ENCODE measurements at places on chromosomes 12 and 14.

GRCh38 chr14:98578204-98578603, 693.8 kb downstream of the BCL11B start:
- DNase-seq, result no peak

- no peak for DNase-seq
Observed at GRCh38 chr14:88821378-88821777, 3.1 kb upstream of the TTC8 start.

DNA sequence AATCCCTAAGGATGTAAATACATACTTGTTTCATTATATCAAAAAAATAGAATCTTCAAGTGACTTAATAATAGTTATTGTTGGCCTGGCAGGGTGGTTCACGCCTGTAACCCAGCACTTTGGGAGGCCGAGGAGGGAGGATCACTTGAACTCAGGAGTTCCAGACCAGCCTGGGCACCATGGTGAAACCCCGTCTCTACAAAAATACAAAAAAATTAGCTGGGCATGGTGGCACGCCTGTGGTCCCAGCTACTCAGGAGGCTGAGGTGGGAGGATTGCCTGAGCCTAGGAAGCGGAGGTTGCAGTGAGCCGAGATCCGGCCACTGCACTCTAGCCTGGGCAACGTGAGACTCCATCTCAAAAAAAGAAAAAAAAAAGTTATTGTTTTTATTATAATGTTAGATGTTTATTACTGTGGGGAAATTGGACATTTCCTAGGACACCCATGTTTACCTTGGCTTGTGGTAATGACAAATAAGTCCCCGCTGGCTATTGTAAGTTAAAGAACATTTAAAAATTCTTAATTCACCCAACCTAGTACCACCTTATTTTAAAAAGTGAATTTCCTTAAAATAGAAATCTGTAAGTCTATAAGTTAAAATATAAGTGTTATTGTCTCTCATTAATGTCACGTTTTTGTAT, 1.8 kb downstream of the USP15 start:
- no peak for DNase-seq

GRCh38 chr12:50620109-50620977, 115.6 kb downstream of the DIP2B start:
- DNase-seq, result no peak

DNA sequence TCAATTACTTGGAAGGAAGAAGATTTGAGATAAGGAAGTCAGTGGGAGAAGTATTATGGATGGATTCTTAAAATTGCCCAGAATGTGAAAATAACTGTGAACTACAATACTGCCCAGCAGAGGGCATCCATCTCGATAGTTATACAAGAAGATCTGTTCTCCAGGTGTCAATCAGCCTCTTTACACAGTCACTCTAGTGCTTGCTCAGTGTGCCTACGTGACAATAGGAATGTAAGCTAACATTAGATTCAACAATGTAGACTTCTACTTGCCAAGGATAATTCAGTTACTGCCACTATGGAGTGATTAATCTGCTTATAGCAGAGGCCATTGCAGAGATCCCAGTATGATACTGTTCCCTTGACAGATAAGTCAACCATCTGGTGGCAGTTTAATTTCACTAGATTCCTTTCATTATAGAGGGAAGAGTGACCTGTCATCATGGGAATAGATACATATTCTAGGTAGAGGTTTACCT, 10.6 kb upstream of the MAP4K5 start:
- peak; percentile 5 for DNase-seq

DNA sequence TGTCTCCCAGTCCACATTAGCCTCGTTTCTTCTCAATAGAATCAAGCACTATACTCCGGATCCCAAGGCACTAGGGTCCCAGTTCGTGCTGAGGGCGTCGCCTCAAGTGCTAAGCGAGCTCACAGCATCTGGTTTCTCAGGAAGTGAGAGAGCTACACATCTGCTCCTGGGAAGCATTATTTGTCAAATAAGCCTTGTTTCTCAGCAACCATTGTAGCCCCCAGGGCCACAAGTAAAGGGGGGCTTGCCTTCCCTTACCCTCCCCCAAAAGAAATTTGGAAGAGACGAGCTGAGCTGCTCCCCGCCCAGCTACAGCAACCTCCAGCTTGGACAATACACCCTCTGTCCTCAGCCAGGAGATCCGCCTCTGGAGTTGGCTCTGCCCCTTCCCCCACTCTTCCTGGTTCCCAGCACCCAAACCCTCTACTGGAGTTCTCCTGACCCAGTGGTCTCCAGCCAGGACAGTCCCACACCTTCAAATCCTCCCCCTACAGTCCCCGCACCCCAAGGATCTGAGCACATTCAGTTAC, 5.7 kb upstream of the TNS2 start:
- DNase-seq, result no peak

GRCh38 chr12:45991284-45992249, 1.2 kb upstream of the SCAF11 start:
- DNase-seq, result peak; percentile 50

DNA sequence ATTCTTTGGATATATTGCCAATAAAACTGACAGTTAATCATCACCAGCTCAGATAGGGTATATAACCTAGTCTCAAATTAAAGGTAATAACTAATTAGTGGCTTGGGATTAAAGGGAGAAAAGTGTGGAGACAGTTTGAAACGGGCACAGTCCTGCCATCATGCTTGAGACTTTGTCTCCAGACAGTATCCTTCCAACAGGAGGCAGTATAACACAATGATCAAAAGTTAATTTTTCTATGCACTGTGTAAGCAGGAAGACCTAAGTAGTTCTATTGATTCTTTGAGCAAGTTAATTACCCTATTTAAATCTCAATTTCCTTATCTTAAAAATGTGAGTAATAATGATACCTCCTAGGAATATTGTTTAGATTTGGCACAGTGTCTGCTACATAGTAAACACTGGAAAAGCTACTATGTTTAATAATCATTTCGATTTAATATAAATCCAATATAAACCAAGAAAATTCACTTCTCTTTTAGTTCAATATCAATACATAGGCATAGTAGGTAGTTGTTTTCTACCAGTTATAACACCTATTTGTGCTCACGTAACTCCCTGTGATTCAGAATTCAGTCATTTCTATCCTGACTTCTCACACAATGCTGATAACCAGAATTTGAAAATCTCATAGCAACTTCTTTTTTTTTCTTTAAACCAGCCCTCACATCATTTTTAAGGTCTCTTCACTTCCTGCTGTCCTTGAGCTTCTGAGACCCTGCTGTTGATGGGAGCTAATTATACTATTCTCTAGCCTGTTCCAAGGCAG, 53.7 kb downstream of the GALNT4 start:
- DNase-seq, result no peak

DNA sequence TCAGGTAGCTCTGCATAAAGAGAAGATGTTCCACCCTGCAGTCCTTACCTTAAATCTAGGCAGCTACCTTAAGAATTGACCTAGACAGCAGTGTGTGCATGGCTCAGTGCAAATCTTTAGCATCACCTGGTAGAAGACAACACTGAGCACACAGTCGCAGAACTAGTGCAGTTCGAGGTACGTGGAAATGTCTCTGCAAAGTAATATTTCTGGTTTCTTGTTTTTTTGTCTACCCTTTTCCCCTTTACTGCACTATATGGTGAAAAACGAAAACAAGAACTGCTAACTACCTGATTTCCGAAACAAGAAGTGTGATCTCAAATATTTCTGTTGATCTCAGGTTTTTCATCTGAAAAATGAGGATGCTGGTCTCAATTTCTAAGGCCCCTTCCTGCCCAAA, 82.5 kb downstream of the ETV6 start:
- DNase-seq, result no peak

DNA sequence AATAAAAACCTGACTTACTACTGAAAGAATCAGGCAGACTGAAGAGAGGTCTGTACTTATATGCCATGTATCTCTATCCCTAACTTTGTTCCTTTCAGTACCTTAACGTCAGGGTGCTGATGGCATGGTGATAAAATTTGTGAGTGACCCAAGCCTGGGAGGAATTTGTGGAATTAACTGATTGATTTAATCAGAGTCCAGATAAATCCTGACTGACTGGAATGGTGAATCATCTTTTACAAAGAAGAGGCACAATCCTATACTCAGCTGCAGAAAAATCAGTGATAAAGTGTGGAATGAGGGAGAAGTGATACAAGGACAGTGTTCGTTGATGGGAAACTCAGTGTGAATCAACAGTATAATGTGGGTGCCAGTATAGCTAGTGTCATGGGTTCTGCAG, 3.7 kb downstream of the TDG start:
- DNase-seq, result no peak

DNA sequence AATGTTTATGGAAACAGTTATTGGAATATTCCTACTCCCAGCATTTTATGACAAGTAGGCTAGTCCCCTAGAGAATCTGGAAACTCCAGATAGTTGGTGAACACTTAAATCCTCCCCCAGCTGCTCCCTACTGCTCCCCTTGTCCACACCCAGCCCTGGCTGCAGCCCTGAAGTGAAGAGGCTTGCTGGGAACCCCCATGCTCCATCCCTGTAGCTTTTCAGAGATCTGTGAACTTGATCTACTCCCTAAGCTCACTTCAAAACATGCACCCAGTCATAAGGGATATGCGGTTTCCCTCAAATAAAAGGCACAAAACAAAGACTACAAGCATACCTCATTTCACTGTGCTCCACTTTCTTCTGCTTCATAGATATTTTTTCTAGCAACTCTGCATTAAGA, 33.2 kb downstream of the EGLN3 start:
- no peak for DNase-seq

DNA sequence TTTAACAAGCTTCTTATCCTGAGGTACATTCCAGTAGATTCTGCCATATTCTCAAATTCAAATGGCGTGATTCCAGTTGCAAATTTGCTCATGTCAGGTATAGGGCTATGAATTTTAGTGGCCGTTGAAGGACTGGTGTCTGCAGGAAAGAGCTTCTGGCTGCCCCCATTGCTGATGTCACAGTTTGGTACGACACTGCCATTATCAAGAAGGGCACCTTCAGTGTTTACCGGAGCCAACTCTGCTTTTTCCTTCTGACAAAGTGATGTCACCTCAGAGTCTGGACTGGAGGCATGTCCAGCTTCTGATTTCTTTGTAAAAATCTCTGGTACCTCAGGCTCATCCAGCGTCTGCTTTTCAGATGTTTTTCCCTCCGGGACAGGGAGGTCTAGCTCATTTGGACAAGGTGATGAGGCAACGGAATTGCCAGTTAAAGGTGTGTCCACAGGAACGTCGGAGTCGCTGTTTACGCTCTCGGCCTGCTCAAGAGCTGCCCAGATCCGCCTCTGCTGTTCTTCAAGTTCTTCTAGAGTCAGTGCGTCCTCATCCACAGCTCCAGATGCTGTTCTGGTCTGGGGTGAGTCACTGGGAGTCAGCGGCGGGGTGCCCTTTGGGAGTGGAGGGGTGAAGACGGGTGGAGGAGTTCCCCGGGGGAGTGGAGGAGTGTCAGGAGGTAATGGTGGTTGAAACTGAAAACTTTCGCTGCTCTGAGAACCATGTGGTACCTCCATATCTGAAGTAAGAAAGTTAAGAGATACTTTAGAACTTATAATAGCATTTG, 27.0 kb downstream of the ZCCHC8 start:
- DNase-seq, result no peak
